ENCODE measurements at places on chromosomes 5 and 9. TPM values are rescaled to one million over a fixed set of nuclear protein-coding genes. Genes with fewer than 3 reads are reported as not detected.

The SRD5A1 gene
- polyA plus RNA-seq, result 17.3 TPM

The PCDH12 gene
- 0.03 TPM for polyA plus RNA-seq

The HMCN2 gene
- polyA plus RNA-seq, result not detected

The SPATA31E1 gene
- polyA plus RNA-seq, result not detected

The CD72 gene
- not detected for polyA plus RNA-seq

The RCL1 gene
- polyA plus RNA-seq, result 7.9 TPM

The GRM6 gene
- 0.05 TPM for polyA plus RNA-seq

The HK3 gene
- polyA plus RNA-seq, result 1.5 TPM

The MARCHF11 gene
- not detected for polyA plus RNA-seq

The IFNA6 gene
- not detected for polyA plus RNA-seq

The INSL6 gene
- polyA plus RNA-seq, result 2.3 TPM

The PPP3R2 gene
- polyA plus RNA-seq, result 0.31 TPM

The GLRA1 gene
- polyA plus RNA-seq, result 0.35 TPM

The CDKN2A gene
- 28.8 TPM for polyA plus RNA-seq

The TLR4 gene
- polyA plus RNA-seq, result 2.2 TPM

The PROB1 gene
- polyA plus RNA-seq, result not detected
